ENCODE measurements at places on chromosomes 1 and 21. TPM values are rescaled to one million over a fixed set of nuclear protein-coding genes. Genes with fewer than 3 reads are reported as not detected.

Gene PLXNA2
- total RNA-seq = not detected

Gene FAM110D
- total RNA-seq = not detected

Gene COA7
- 13.7 TPM for total RNA-seq

Gene MMP23B
- 6.5 TPM for total RNA-seq

Gene RAB42
- total RNA-seq = not detected

Gene OR2T33
- total RNA-seq = not detected

Gene VPS72
- total RNA-seq = 77.9 TPM
